ENCODE measurements at places on chromosomes 7 and 10.

GRCh38 chr10:35910234-35910633 lies 268.1 kb upstream of the FZD8 start:
- no peak for DNase-seq

GRCh38 chr10:96834120-96834519 lies 2.0 kb downstream of the LCOR start:
- peak; percentile 65 for DNase-seq

- no peak for DNase-seq
Observed at GRCh38 chr10:133565441-133566294, at the start of gene SYCE1. TSS of gene SYCE1 (minus strand) at chr10:133565583. CDS start at chr10:133565529, 54 bp downstream.

DNA sequence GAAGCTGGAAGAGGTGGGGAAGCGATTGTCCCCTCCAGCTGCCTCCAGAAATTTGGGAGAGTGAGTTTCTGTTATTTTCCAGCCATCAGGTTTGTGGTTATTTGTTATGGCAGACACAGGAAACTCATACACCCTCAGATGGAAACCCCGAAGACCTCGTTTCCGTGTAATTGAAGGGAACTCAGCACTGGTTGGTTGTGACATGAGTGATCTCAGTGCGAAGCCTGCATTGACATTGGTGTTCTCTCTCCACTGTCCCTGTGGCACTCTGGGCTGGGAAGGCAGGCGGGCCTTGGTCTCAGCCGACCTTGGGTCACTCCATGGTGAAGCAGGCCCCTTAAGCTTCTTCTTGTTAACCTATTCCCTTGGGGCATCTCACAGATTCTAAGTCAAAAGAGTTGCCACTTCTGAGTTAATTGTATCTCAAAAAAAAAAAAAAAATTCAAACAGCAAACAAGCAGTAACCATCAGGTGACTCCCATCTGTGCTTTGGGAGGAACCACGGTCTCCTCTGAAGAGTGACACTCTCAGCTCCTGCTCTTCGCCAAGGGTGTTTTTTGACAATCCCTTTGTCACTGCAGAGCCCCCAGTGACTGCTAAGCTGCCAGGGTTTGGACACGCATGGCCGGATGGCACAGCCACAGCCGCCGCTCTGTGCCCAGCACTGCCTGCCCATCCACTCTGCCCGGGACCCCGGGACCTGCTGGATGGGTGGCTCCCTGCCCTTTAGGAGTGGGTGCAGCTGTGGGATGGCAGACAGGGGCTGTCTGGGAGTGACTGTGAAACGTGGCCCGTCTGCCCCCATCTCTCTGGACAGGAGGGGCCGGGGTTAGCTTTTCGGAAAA lies 233.6 kb downstream of the PRPF18 start:
- DNase-seq, result no peak

DNA sequence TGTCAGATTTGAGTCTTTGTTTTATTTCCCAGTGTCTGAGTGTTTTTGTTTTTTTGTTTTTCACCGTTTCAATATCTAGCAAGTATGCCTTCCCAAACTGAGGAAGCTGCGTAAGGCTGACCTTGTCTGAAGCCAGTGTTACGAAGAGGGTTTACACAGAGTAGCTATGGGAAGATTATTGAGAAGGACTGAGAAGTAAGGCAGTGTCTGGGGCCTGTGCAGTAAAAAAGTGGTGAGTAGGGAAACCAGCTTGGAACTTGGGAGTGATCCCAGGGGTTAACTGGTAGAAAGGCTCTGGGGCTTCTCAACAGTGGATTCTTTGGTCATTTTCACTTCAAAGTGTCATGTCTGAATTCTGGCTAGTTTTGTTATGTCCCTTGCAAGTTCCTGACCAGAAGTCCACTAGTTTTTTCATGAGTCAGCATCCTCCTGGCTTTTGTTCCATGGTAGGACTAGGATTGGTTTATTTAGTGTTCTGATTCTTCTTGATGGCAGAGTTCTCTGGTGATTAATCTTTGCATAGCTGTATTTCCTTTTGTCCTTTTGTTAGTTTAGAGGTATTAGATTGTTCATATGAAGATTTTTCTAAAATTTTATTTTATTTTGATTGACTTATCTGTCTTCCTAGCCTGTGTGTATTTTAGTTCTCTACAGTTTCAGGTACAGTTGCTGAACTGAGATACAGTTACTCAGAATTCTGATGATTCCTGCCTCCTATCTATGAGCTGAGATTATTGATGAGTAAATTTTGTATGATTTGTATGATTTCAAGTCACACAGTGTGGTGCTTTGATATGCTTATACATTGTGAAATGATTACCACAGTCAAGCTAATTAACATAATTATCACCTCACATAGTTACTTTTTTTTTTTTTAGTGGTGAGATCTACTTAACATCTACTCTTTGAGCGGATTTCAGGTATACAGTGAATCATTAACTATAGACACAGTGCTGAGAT lies 19.0 kb downstream of the GARS1 start:
- no peak for DNase-seq

GRCh38 chr10:26043469-26043868 lies 109.4 kb downstream of the MYO3A start:
- no peak for DNase-seq

DNA sequence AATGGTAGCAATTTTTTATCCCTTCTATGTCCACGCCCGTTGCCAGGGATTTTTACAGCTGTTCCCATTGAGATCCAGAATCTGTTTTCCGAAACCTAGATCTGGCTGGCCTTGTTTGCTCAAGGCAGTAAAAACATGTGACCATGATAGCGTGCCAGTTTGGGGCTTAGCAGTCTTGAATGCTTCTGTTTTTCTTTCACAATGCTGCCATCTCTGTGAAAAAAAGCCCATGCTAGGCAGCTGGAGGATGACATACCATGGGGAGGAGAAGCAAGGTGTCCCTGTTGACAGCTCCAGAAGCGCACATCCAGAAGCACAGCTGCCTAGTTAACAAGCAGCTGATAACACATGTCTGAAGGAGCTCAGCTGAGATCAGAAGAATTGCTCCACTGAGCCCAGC lies 2.2 kb upstream of the ZNF92 start:
- no peak for DNase-seq

DNA sequence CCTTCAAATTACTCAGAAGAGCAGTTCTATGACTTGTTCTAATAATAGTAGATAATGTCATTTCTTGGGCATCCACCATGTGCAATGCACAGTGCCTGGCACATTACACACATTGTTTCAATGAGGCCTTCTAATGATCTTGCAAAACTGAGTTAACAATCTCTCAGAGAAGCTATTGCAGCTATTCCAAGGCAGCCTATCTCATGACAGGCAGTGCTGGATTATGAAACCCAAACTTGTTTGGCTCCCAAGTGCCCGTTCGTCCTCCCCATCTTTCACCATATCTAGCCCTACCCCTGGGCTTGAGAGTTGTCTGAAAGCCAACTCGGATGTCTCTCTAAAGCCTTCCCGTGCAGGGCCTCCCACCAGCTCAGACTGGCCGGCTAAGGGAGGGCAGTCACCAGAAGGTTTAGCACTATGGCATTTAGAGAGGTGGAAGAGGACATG lies 405.1 kb downstream of the PLXNA4 start:
- no peak for DNase-seq

- DNase-seq, result peak; percentile 69
Observed at GRCh38 chr10:9291081-9291480, 1236.6 kb downstream of the GATA3 start.

DNA sequence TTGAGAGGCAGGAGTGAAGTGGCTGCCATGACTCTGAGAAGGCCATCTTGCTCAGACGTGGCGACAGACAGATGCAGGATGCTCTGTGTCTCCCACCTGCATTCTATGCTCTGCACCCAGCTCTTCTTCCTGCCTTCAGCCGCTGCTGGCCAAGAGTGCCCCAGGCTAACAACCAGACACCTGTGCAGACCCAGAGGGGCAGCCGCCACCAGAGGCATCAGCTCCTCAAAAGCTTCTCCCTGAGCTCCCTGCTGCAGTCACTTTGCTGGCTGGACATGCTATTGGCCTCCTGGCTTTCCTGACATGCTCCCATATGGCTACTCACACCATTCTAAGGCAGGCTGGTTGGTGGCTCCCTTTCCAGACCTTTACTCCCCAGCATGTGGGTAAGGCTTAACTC lies 70.6 kb upstream of the GRB10 start:
- DNase-seq, result no peak

- DNase-seq, result no peak
Observed at GRCh38 chr10:33665501-33665900, 331.0 kb upstream of the NRP1 start.

- DNase-seq, result no peak
Observed at GRCh38 chr10:87667493-87667892, 7.8 kb downstream of the PAPSS2 start.

All from OCI-M1 (cell line).